ENCODE measurements at places on chromosomes 5 and 9. TPM values are rescaled to one million over a fixed set of nuclear protein-coding genes. Genes with fewer than 3 reads are reported as not detected.

DNA sequence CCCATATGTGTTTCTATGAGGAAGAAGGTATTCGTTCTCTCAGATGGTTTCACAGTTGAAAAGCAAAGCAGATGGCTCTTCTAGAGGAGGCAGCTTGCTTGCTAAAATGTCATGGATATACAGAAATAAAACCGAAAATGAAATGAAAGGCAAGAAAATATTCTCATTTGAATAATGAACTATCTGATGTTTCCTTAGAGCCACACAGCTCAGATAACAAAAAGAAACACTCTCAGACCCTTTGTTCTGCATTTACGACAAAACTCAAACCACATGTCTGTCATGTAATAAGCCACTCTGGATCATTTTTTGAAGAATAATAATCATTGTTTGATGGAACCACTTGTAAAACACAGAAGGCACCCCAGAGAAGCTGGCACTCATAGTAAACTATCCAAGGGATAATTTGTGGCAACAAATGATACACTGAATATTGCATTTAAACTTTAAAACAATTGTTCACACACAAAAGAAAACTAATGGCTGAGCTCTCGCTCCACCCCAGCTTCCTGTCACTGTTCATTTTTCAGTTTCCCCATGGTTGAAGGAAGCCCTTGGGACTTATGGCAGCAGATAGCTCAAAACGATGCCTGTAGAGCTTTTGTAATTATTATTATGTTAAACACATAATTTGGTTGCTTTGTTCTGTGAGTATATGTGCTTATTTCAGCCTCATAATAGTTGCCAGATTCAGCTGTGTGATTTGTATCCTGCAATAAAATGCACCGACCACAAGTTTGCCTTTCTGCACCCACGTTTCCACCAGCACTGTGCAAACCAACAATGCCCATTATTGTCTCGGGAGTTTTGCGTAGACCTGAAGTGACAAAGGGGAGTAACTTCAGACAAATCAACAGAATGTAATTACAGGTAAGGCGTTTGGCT lies 256.0 kb downstream of the TMEM167A start:
- no peak for DNase-seq

DNA sequence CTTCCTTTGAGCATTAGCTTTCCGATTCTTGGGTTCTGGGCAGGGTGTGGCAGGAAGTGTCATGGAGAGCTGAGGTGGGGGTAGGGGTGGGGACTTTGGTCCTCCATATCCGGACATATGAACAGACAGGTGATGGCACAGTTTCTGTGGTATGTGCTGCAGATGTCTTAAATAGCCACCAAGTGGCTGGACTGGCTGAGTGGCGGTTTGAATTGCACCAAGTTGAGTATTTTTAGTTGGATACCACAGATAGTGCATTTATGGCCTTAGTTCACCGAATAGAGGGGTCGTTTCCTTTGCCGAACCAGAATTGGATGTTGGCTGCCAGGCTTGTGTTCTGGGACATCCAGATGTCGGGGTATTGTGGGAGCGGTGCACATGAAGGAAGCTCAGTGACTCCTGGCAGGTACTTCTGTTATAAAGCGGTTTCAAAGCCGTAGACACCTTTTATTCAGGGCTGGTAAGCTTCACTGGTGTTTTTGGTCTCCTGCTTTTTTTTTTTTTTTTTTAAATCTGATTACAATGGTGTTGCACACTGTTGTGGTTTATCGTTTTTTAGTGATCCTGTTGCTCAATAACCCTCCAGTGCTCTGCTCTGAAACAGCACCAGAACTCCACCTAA lies 15.1 kb upstream of the TNFAIP8 start:
- DNase-seq, result no peak

DNA sequence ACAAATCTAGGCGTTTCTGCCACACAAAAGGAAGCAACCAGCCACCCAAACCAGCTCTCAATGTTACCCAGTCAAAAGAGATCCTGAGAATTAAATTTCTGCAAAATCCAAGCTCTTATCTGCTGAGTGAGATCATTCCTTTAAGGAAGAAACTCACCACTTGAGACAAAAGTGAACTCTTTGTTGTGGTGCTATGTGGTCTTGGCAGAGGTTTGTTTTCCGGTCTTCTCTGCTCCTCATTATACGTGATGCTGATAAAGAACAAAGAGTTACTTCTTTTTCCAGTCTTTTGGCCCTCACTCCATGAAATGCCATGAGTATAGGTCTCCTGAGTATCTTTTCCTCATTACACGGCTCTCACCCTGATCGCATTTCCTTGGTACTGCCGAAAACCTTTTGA lies 82.1 kb downstream of the PRKACG start:
- DNase-seq, result no peak

DNA sequence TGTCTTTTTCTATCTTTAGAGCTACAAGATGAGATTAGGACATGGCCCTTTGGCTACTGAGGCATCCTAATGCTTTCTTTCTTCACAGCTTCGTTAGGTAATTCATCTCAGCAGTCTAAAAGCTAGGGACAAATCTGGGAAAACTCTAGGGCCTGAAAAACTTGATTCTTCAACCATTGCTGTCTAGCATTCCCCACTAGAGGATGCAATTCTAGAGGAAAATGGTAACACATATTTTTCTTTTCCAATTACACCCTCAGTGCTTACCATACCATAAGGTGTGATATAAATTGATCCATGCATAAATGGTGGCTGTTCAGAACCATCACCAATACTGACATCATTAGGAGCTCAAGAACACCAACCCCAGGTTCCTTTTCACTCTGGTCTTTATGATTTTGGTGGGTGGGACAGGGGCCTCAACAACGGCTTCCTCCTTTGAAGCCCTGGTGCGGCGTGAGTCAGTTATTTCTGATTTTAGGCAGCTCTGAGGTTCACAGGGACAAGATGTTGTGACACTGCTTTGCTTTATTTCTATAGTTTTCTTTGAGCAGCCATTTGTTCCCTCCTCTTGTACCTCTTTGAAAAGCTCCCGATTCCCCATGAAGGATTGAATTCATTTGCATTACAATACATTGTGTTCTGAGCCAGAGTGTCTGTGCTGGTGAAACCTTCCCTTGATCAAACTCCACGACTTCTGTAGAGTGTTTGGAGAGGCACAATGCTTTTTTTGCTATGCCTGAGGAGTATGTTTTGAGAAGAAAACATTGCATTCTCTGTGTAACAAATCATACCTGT lies 526.0 kb upstream of the TRPC7 start:
- no peak for DNase-seq

- peak; percentile 74 for DNase-seq
Measured at GRCh38 chr9:134323741-134324358, 2.4 kb upstream of the RXRA start.

- no peak for DNase-seq
Measured at GRCh38 chr5:76379316-76379715, 23.8 kb upstream of the IQGAP2 start.

Gene HTR4
- total RNA-seq, result 0.33 TPM

DNA sequence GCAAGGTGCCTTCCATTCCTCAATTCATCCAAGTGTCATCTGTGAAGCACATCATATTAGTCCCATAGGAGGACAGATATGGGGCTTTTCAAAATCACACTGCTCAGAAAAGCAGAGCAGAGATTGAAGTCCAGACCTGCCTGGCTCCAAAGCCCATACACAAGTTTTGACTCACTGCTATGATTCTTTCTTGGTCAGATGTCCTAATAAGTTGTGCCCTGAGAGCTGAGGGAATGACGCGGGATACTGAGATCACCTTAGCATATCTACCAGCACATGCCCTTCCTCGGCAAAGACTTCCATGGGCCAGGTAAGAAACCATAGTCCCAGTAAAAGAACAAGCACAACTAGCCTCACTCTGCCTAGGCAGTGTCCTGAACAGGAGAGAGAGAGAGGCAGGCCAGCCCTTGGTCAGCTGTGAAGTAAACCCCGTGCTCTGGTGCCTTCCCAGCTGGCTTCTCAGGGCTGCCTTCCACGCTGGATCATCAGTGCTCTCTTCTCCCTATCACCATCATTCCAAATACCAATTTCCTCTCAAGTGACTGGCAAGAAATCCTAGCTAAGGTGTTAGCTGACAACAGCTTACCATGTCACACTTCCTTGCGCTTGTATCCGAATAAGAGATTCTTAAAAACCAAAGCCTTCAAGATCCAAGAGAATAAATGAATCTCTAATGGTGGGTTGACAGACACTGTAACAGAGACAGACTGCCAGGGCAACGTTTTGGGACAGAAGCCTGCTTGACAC lies 73.2 kb downstream of the SIL1 start:
- DNase-seq, result no peak

Gene NTNG2
- 3.4 TPM for total RNA-seq

DNA sequence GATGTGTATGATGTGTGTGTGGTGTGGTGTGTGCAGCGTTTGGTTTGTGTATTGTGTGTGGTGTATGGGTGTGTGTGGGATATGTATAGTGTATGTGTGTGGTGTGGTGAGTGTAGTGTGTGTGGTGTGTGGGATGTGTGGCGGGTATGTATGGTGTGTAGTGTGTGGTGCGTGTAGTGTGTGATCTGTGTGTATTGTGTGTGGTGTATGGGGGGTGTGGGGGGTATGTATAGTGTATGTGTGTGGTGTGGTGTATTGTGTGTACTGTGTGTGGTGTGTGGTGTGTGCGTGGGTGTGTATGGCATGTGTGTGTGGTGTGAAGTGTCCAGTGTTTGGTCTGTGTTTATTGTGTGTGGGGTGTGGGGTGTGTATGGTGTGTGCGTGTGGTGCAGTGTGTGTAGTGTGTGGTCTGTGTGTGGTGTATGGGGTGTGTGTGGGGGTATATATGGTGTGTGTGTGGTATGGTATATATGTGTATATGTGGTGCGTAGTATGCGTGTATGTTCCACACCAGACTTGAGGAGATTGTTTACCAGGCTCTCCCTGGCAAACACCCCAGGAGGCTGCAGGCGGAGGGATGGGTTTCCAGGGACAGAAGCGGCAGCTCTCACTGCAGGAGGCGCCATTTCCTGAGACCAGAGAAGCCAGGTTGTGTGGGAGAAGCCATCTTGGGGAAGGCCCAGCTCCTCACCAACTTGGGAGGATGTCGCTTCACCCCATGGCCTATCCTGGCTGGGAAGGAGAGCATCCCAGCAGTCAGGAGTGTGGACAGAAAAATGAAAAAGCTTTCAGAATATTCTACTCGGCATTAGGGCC lies 138.1 kb downstream of the NXNL2 start:
- no peak for DNase-seq

DNA sequence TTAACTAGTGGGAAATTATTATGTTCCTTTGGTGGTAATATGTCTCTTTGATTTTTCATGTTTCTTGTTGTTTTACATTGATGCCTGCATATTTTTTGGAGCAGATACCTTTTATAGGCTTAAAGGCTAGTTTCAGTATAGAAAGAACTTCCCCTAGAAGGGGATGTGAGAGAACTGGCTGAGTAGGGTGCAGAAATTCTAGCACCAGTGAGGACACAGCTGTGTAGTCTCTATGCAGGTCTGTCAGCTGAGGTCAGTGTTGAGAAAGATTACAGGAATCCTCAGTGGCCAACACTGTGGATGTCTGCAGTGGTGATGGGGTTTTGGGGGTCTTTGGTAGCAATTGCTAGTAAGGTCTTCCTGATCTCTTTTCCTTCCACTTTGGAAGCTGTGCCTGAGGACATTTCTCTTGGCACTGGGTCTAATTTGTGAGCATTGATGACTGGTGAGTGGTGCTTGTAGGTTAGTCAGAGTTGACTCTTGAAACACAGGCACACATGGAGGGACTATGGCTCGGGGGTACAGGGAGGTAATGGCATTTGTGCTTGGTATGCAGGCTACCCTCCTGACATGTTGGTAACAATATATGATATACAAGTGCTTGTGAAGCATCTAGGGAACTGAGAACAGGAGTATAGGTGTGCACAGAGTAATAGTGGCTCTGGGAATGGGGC lies 221.4 kb downstream of the SPATA31D1 start:
- DNase-seq, result no peak

- no peak for DNase-seq
Measured at GRCh38 chr5:139181322-139181730, 16.8 kb downstream of the SIL1 start.

Gene NINJ1
- 30.6 TPM for total RNA-seq

DNA sequence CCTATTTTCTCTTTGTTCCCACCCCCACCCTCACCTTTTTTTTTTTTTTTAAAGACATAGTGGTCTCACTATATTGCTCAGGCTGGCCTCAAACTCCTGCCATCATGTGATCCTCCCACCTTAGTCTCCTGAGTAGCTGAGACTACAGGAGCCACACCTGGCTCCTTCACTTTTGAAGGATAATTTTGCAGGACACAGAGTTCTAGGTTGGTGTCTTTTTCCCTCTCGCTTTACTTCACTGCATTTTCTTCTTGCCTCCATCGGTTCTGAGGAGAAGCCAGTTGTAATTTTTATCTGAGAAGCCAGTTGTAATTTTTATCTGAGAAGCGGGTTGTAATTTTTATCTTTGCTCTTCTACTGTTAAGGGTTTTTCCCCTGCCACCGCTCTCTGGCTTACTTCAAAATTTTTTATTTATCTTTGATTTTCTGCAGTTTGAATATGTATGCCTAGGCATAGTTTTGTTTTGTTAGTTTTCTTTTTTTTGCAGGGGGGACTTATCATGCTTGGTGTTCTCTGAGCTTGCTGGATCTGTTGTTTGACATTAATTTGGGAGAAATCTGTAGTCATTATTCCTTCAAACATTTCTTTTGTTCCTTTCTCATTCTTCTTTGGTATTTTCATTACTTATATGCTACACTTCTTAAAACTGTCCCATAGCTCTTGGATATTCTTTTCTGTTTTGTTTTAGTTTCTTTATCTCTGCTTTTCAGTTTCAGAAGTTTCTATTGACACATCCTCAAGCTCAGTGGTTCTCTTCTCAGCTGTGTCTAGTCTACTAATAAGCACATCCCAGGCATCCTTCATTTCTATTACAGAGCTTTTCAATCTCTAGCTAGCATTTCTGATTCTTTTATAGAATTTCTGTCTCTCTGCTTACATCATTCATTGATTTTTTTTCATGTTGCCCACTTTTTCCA lies 148.2 kb upstream of the CHD1 start:
- DNase-seq, result no peak

GRCh38 chr9:23011669-23012068 lies 565.0 kb downstream of the DMRTA1 start:
- DNase-seq, result no peak

Gene SPATA31E1
- not detected for total RNA-seq

DNA sequence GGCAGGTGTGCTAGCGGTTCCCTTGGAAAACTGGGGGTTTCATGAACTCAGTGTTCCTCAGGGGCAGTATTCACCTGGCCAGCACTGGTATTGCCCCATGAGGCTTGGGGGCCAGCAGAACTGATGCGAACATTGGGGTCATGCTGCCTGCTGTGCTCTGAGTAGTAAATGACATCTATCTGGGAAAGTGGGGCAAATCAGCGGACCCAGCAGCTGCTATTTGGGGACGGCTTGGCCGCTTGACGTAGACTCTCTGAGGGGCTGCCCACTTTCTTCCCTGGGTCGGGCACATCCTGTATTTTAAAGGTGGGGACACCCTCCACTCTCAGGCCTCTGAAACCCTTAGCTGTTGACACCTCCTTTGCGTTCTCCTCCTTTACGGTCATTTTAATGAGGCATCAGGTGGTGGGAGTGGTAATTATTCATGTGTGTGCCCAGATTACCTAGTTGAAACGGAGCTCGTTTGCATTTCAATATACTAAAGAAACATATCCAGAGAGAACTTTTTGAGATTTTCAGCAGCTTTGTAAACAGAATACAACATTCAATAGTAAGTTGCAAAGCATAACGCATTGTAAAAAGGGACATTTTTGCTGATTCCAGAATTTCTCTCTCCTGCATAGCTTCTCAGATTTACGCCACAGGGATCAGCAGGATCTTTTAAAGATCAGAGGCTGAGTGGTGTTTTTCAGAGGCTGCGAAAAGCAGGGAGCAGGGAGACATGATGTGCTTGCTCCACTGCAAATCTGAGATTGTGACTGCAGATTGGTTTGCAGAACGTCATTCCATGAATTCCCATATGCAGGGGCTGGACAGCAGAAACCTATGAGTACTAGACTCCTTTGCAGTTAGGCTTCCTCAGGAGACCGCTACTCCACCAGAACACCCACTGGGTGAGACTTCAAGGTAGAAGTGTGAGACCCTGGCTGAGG lies 56.8 kb upstream of the ZFR start:
- no peak for DNase-seq

All from posterior vena cava (tissue), 2 donors.